Adrenal gland (tissue), 19 donors: ENCODE measurements at places on chromosomes 12 and 14. TPM values are rescaled to one million over a fixed set of nuclear protein-coding genes. Genes with fewer than 3 reads are reported as not detected.

DNA sequence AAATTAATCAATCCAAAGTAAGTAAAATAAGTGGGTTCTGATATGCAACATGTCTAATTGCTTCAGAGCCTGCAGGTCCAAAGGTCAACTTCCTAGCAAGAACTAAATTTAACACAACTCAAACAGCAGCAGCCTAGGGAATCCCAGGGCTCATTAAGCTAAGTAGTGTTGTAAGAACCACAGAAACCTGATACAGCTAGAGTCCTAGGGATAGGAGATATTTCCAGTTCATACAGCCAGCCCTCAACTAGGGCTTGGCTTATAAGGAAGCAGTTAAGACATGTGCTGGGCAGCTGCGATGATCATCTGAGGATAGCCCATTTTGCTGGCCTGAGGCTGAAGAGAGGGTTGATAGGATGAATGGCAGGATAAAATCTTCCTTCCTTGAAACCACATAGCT, at the start of gene OR4Q3:
TSS of gene OR4Q3 (plus strand) at position 316 of the 400 bp plus-strand sequence.
- no peak within 1 kb of the TSS for H3K4me3 ChIP-seq
- no peaks in the 10 kb centered on the region for H3K4me1 ChIP-seq
- DNase-seq: no peak
- no peaks in the 10 kb centered on the region for H3K36me3 ChIP-seq
- no peaks in the 10 kb centered on the region for H3K27me3 ChIP-seq

- no peak for DNase-seq
- H3K4me3 ChIP-seq: no peak overlapping the region
- no peaks in the 10 kb centered on the region for H3K36me3 ChIP-seq
- H3K27ac ChIP-seq: no peak overlapping the region
Observed at GRCh38 chr12:6819106-6820030, 2.3 kb upstream of the GPR162 start.

GRCh38 chr14:67668559-67668958, 5.9 kb downstream of the VTI1B start:
- H3K4me3 ChIP-seq: no peak overlapping the region
- peaks cover 15% of the 10 kb centered on the region for H3K4me1 ChIP-seq
- no peak overlapping the region for H3K27ac ChIP-seq

- H3K4me3 ChIP-seq: no peak overlapping the region
- peaks cover 15% of the 10 kb centered on the region for H3K4me1 ChIP-seq
- H3K36me3 ChIP-seq: no peaks in the 10 kb centered on the region
- DNase-seq: no peak
- H3K27me3 ChIP-seq: no peaks in the 10 kb centered on the region
Observed at GRCh38 chr12:68359674-68360073, 27.5 kb upstream of the MDM1 start.

DNA sequence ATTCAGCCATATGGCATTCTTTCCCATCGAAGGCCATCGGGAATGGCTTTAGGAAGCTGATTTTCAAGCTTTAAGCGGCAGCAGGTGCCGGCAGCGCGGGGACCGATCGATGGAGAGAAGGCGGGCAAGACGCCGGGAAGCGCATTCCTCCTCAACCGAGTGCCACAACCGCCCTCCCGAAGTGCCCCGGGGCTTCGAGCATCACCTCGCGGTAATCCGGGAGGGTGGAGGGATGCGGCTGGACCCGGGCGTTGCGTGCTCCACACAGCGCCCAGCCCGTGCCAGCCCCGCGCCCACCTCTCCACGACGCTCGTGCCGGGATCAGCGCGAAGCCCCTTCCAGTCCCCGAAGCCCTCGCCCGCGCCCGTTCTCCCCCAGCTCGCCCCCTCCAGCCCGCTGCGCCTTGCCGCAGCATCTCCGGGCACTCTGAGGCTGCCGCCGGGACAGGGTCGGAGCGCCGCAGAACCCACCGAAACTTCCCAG, 3.2 kb downstream of the USP44 start:
- peak overlapping the region; percentile 82 for H3K27ac ChIP-seq
- H3K4me3 ChIP-seq: peak overlapping the region; percentile 29
- H3K4me1 ChIP-seq: peaks cover 9% of the 10 kb centered on the region

The PLEKHD1 gene
- 0.20 TPM for polyA plus RNA-seq

The HOXC12 gene
- polyA plus RNA-seq: not detected

The NR4A1 gene
- 499 TPM for polyA plus RNA-seq

The KCNC2 gene
- not detected for polyA plus RNA-seq

The SELPLG gene
- 3.8 TPM for polyA plus RNA-seq
